ENCODE measurements at places on chromosomes 12 and 14.

- no peak for DNase-seq
Observed at GRCh38 chr14:85587151-85587711, 57.3 kb downstream of the FLRT2 start.

GRCh38 chr14:54470701-54471100, 18.1 kb downstream of the GMFB start:
- no peak for DNase-seq

DNA sequence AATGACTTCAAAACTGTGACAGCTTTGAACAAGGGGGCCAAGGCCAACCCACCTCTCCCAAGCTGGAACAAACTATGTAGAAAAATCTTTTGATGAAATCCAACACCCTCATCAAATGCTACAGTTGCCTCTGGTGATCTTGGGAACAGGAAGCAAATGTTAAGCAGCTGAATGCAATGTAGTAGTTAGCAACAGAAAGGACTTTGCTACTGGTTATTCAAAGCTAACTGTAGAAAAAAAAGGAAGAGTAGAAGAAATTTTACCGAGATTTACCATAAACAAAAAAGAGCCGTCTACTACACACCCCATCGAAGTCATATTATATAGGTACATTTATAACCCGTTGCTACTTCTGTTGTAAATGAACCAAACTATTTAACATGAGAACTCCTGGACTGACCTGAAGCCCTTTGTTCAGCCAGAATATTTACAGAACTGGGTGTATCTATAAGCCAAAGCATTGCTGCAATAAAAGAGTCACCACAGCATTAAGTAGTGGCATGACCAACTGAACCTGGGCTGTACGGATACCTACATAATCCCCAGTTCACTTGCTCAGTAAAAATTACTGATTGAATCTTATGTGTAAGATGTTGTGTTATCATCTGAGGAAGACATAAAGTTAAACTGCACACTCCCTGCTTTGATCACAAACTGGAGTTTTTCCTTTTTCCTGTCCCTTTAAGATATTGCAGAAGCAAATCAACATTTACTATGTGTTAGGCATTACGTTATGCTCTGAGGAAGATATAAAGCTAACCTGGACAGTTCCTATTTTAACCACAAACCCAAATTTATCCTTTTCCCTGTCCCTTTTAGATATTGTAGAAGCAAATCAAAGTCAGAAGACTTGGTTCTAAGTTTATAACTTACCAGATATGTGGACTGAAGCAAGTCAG, 25.1 kb downstream of the SYNJ2BP start:
- no peak for DNase-seq

- DNase-seq, result no peak
Observed at GRCh38 chr14:60760209-60760608, 25.6 kb downstream of the MNAT1 start.

DNA sequence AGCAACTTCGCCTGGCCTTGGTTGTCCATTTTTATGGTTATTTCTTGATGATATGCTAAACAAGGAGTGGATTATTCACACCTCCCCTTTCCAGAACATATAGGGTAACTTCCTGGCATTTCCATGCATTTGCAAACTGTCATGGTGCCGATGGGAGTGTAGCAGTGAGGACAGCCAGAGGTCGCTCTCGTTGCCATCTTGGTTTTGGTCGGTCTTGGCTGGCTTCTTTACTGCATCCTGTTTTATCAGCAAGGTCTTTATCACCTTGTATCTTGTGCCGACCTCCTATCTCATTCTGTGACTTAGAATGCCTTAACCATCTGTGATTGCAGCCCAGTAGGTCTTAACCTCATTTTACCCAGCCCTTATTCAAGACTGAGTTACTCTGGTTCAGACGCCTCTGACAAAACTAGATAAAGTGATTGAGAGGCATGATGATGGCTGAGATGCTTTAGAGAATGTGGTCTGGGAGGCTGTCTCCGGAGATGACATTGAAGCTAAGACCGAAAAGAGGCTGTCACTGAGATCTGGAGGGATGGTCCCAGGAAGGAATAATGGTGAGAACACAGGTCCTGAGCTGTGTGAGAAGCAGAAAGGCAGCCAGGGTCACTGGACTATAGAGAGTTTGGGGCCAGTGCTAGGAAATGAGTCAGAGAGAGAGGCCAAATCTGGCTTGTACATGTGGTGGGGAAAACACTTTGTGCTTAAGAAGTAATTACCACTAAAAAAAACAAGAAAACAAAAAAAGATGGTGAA, 2.9 kb downstream of the GLT1D1 start:
- DNase-seq, result no peak

DNA sequence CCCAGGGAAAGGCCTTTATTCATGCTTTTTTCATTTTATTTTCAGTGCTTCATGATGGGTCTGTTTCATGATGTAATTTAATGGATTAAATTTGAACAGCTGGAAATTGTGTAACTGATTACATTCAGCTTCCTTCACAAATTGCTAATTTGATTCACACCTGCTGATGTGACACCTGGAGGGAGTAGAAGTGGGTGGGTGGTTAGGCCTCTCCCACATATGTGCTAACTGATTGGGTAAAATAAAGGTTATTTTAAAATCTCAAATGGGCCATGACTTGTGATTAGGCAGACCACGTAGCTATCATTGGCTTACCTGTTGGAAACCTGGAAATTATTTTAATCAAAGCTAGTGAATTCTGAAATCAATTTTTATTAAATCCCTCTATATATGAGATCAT, 142.1 kb downstream of the GXYLT1 start:
- DNase-seq, result no peak

- no peak for DNase-seq
Observed at GRCh38 chr14:104970231-104971068, 7.7 kb downstream of the AHNAK2 start.

DNA sequence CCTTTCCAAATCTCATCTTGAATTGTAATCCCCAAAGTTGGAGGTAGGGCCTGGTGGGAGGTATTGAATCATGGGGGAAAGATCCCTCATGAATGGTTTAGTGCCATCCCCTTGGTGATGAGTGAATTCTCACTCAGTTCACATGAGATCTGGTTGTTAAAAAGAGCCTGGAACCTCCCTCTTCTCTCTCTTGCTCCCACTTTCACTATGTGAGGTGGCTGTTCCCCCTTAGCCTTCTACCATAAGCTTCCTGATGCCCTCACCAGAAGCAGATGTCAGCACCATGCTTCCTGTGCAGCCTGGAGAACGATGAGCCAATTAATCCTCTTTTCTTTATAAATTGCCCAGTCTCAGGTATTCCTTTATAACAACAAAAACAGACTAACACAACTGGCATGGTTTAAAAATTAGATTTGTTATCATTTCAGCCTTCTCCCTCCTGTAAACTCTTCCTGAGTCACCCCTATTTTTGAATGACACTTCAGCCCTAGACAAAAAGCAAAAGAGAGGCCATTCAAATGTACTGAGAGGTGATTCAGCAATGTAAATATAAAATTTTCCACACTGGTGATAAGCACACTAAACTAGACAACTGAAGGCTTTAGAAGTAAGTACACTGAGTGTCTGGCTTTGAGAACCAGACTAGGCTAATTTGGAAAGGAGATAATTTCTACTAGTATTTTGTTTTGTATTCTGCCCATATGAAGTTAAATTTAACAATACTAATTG, 212.1 kb upstream of the ABCD2 start:
- no peak for DNase-seq

- DNase-seq, result no peak
Observed at GRCh38 chr14:101367421-101368261, 193.7 kb upstream of the DIO3 start.

DNA sequence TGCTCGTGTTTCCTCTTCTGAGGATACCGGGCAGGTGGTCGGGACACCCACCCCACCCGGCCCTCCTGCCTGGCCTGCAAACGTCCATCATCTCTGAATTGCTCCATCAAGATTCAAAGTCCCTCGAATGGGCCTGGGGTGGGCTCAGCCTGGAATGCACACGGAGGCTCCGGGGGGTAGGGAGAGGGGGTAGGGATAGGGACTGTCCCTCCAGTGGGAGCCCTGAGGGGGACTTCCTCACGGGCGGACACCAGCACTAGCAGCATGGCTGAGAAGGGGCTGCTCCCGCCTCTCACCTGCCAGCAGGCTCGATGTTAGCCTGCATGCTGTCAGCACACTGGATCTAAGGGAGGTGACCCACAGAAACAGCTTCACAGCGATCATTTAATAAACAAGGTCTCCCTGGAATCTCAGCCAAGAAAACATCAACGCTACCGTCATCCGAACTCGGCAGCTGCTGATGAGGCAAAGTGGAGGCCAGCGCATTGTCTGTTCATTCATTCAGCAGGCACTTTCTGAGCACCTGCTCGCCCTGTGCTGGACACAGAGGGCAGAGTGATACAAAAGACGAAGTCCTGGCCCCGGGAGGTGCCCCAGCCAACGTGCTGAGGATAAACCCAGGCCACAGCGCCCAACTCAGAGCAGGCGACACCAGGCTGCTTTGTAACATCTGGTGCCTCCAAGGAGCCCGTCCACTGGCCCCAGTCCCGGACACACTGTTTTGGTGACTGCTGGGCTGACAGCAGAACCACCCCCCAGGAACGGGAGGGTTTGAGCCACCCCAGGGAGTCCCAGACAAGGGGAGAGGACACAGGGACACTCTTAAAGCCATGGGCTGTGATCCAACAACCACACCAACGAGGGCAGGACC, 6.3 kb downstream of the TMEM179 start:
- peak; percentile 8 for DNase-seq

- DNase-seq, result no peak
Observed at GRCh38 chr14:68331426-68331825, 461.4 kb downstream of the ZFP36L1 start.

DNA sequence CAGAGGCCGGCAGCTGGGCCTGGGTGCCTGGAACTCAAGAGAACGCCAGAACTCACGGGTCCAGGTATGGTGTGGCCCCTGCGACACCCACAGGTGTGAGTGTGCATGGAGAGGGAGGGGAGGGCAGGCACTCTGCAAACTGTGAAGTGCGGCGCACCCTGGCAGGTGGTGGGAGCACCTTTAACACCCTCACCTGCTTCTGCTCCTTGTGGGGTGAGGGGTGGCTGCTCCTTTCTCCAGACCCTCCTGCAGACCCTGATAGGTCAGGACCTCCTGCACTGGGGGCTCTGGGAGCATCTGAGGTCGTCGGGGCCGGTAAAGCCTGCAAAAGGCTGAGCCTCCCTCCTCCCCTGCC, 324.7 kb upstream of the SFSWAP start:
- DNase-seq, result no peak

DNA sequence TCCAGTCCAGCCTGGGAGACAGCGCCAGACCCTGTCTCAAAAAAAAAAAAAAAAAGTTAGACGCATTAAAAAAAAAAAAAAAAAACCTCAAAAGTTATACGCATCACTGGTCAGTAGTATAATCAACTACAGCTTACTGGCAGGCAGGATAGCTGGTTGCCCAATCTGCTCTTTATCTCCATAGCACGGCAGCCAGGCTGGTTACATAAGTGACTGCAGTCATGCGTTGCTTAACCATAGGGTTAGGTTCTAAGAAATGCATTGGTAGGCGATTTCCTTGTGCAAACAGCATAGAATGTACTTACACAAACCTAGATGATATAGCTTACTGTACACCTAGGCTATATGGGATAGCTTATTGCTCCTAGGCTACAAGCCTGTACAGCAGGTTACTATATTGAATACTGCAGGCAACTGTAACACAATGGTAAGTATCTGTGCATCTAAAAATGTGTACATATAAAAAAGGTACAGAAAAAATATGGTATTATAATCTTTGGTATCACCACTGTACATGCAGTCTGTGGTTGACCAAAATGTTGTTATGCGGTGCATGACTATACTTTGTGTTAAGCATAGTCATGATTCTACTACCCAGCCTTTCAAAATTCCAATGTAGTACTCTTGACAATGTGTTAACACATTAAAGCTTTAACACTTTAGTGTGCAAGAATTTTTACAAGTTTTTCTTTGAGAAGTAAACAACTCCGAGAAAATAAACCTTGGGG, 8.1 kb downstream of the L2HGDH start:
- DNase-seq, result no peak

DNA sequence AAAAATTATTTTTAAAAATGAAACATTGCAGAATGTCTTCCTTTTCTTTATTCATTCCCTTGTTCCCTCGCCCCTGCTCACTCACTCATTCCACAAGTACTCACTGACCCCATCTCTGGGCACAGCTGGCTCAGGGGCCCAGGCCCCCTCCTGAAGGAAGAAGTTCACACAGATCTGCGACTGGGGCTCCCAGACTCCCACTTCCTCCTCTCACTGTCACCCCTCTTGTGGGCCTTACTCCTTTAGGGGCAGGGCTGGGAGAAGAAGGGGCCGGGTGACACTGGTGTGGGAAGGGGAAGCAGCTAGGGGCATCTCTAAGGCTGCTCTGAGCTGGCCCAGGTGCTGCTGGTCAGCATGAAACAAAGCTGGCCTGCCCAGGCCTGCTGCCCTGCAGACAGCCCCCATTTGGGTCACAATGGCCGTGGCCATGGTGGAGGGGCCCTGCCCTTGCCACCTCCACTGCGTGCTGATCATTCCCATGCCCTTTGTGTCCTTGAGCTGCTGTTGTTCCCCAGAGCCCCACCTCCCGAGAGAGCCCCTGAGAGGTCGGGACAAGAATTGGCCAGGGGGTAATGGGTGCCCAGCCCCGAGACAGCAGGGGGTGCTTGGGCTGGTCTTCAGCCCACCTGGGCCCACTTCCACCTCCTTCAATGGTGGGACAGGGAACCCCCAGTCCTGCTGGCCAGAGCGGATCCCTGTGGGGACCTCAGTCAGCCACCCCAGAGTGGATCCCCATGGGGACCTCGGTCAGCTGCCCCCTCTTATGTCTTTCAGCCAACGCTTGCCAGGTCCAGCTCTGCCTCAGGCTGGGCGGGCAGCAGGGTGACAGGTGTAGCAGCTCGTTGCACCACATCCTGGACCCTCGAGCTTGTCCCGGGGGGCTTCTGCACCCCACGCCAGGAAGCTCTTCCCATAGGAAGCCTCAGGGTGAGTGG, 212.4 kb upstream of the C14orf180 start:
- DNase-seq, result no peak

- no peak for DNase-seq
Observed at GRCh38 chr12:63420206-63420644, 248.1 kb downstream of the DPY19L2 start.

GRCh38 chr12:48788854-48789775, at the start of gene ADCY6:
Gene ADCY6, minus strand, starts transcription at chr12:48789089. Its CDS starts 5,655 bp downstream, at chr12:48783434.
- no peak for DNase-seq

GRCh38 chr14:50000380-50001150, 107.7 kb downstream of the ARF6 start:
- DNase-seq, result peak; percentile 72

- DNase-seq, result no peak
Observed at GRCh38 chr14:65434216-65434850, 21.8 kb downstream of the FUT8 start.
